Foreskin keratinocyte (primary cell): ENCODE measurements at places on chromosomes 11 and 22. TPM values are rescaled to one million over a fixed set of nuclear protein-coding genes. Genes with fewer than 3 reads are reported as not detected.

- DNase-seq: no peak
Observed at GRCh38 chr11:57516061-57516443, 550 bp upstream of the SLC43A1 start.

DNA sequence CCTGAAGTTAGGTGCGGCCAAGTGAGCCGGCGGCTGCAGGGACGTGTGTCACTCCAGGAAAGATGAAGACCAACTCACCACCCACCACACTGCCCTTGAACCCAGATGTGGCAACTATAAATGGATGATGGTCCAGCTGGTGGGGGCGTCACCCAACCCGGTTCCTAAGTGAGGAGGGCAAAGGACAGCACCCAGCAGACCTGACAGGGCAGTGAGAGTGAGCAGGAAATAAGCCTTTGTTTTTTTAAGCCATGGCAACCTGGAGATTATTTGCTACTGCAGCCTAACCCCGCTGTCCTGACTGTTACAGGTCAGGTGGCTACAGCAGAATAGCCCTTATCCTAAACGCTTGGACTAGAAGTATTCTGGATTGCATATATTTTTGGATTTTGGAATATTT, 228.9 kb downstream of the CTTN start:
- DNase-seq: no peak

DNA sequence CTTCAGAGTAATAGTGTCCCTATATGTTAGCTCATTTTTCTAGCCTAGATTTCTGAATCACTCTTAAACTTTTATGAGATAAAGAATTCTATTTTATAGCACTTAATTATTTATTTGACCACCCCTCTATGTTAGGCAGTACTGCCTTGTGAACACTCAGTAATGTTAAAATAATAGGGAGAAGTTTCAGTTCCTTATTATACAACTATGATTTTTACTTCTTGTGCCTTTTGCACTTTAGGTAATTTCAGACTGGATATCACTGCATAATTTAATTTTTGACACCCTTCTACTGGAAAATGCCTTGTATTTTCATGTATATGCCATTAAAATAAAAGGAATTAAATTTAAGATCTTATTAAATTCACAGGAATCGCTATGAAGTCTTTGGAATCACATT, 3.1 kb downstream of the BCO2 start:
- no peak for DNase-seq

- DNase-seq: no peak
Observed at GRCh38 chr11:19253153-19253745, 12.5 kb upstream of the E2F8 start.

DNA sequence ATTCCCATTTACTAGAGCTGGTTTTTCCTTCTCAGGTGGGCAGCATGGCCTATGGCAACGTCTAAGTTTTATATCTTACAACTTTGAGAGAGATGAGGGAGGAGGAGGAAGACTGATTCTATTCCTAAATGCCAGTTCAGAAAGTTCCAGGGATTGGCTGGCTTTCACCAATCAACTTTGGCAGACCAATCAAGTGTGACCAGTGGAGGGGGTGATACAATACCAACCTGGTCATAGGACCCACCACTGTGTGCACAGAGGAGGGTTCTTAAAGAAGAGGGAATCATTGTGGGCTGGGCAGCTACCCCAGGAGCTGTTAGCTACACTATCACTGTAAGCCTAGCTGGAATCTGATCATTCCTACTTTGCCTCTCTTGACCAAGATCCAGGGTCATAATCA, 8.1 kb downstream of the DIXDC1 start:
- no peak for DNase-seq

DNA sequence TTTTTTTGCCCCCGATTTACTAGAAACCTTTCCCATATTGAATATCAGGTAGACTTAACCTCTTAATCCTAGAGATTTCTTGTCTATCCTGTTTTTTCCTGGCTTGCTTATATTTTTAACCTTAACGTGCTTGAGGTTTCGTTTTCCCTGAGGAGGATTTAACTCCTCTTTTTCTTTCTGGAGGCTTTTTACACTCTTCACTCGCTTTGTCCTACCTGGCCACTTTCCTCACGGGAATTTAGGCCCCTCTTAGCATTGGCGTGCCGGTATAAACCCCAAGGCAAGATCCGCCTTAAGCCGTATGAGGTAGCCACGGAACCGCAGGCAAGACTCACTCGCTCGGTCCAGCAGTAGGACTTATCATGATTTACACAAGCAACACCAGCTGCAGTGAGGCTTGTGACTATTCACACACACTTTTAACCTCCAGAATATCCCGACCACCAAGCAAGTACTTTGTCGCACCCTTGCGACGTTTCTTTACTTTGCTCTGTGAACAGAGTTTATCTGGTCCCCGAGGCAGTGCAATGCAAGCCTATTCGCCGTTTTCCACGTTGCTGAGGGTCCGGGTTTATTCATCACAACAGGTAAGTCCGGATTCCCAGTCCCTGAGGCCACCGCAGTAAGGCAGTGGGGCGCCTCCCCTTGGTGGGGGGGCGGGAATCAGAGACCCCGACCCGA, 20.6 kb upstream of the ALDH3B2 start:
- DNase-seq: no peak

DNA sequence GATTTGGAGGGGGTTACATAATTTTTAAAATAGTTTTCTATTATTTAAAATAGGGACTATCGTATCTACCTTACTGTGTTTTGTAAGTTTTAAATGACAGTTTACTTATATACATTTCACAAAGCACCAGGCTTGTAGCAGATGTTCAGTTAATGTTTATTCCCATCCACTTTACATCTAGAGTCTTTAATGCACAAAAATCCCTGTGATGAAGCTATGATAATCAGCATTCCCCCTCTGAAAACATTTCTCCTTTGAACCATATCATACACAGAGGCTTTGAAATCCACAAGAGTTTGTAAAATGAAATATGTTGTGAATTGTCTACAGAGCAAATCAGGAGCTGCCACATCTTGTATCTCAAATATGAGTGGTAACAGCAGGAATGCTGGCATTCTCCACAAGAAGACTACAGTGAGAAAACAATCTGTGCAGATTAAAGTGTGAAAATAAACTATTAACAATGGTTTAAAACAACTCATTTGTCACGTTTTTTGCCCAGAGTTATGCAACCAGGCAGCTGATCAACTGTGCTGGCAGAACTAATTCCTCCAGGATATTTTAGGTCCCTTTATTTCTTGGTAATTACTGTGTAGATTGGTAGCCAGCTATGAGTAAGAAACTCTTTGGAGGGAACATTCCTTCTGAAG, 699.1 kb upstream of the ARHGAP42 start:
- no peak for DNase-seq

DNA sequence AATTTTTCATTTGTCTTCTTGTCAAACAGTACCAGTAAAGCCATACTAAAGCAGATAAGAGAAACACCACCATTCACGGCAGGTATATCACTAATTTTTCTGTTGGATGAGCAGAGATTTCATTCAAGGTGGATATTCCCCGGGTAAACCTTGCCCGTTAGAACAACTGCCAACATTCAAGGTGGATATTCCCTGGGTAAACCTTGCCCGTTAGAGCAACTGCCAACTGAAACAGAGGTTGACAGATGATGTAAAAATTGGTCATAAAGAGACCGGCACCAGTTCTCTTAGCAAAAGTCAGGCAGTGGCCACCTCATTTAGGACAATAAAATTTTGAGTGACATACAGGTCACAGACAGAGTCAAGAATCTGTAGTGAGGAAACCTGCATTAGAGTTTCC, 423.4 kb upstream of the SYN3 start:
- DNase-seq: no peak

- DNase-seq: no peak
Observed at GRCh38 chr11:111541254-111542061, 938 bp downstream of the LAYN start.

DNA sequence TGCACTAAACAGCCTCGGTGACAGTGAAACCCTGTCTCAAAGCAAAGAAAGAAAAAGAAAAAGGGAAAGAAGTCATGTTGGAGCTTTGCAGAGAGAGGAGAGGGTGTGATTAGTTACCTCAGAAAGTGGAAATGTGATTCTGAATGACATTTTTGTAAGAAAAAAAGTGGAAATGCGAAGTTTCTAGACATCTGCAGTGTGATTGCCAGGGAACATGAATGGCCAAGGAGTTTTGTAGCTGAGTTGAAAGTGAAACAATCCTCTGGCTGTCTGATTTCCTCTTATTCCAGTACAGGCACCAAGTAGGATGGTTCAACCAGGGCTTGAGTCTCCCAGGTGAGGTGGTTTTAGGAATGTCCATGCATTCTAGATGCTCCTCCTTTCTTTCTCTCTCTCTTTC, 17.8 kb upstream of the SYVN1 start:
- DNase-seq: no peak

- no peak for DNase-seq
Observed at GRCh38 chr11:16781936-16782919, 43.8 kb downstream of the C11orf58 start.

GRCh38 chr11:9071692-9072091, 19.7 kb downstream of the SCUBE2 start:
- no peak for DNase-seq

Gene OR51E1
- total RNA-seq: not detected in 2 replicates

- no peak for DNase-seq
Observed at GRCh38 chr11:128917144-128917724, 25.4 kb downstream of the TP53AIP1 start.

DNA sequence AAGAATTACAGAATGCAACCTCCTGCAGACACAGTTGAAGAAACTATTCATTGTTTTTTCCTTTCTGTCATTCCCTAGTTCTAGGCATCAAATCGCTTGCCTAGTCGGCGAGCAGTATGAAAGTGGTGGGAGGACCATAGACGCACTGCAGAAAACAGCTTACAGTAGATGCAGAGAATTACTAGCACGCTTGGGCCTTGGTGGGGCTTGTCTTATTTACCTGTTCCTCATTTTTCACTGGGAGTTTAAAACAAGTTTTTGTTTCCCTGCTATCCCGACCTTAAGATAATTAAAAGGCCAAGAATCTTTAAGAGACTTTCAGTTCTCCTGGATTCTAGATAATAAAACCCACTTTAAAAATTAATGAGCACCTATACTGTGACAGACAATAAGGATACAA, 713 bp upstream of the ARL14EP start:
- no peak for DNase-seq

DNA sequence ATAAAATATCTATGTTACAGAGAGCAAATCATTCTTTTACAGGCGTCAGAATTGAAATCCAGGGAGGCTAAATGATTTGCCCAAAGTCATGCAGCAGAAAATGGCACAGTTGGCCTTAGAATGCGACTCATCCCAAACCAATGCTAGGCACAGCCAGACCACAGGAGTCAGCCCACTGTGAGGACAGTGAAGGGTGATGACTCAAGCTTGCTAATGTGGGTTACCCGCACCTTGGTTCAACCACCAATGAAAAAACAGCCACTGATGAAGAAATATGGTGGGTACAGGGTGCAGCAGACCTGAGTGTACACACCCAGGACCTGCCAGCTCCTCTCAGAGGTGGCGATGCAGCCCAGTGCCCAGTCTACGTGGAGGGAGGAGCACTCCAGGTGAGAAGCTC, 89.7 kb downstream of the ZC3H12C start:
- peak; percentile 73 for DNase-seq

GRCh38 chr11:60740573-60740972, 16.1 kb downstream of the MS4A18 start:
- no peak for DNase-seq

DNA sequence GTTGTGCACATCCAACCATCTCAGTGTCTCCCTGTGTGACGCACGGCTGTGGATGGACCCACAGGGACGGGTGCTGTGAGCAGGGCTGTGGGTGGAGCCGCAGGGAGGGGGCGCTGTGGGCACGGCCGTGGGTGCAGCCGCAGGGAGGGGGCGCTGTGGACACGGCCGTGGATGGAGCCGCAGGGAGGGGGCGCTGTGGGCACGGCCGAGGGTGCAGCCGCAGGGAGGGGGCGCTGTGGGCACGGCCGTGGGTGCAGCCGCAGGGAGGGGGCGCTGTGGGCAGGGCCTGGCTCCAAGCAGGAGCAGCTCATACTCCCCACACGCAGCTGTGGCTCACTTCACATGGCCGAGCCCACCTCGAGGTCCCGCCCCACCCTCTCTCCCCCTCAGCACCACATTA, 6.0 kb upstream of the MAPK11 start:
- no peak for DNase-seq

- no peak for DNase-seq
Observed at GRCh38 chr11:13028322-13028721, 19.2 kb downstream of the RASSF10 start.

GRCh38 chr22:39920134-39920743, 19.4 kb downstream of the GRAP2 start:
- no peak for DNase-seq

DNA sequence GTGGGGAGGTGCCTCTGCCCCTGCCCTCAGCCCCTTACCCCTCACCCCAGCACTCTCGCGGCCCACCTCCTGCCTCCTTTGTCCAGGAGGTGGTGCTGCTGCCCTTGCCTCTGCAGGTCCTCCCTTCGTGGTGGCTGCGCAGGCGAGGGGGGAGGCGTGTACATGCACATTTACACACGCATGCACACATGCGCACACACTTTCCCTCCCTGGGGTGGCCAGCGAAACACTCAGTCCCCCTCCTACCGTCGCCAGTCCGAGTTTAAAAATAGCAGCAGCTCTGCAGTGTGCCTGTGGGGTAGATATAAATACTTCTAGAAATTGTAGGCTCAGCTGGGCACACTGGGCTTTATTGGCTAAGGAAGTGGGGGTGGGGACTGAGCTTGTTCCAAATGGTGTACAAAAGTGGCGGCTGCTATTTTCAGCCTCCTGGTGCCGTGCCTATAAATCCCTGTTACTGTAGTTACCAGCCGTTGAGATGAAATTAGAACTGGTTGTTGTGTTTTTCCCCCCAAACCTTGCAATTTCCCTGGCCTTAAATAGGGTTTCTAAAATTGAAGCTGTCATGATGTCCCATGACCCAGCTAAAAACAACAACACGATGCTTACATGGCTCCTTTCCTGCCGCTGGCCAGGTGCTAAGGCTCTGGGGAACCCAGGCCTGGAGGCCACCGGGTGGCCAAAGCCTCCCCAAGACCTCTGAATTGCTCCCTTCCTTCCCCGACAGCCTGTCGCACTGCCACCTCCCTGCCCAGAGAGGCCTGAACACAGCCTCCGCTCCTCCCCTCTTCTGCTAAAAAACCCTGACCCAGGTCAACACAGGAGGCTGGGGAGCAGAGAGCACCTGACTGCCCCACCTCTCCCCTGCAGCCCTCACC, 12.4 kb downstream of the PICK1 start:
- no peak for DNase-seq

Gene DBX1
- total RNA-seq: not detected in 2 replicates

- DNase-seq: no peak
Observed at GRCh38 chr11:34827228-34827627, 89.0 kb downstream of the APIP start.

Gene OR52I1
- total RNA-seq: not detected in 2 replicates
